Stimulated activated CD4-positive, alpha-beta T cell treated with anti-CD3 and anti-CD28 coated beads, Interleukin-1b, Interleukin-23, amount 100 ng/mL, for 1 hour (primary cell): ENCODE measurements at places on chromosomes 4 and X.

DNA sequence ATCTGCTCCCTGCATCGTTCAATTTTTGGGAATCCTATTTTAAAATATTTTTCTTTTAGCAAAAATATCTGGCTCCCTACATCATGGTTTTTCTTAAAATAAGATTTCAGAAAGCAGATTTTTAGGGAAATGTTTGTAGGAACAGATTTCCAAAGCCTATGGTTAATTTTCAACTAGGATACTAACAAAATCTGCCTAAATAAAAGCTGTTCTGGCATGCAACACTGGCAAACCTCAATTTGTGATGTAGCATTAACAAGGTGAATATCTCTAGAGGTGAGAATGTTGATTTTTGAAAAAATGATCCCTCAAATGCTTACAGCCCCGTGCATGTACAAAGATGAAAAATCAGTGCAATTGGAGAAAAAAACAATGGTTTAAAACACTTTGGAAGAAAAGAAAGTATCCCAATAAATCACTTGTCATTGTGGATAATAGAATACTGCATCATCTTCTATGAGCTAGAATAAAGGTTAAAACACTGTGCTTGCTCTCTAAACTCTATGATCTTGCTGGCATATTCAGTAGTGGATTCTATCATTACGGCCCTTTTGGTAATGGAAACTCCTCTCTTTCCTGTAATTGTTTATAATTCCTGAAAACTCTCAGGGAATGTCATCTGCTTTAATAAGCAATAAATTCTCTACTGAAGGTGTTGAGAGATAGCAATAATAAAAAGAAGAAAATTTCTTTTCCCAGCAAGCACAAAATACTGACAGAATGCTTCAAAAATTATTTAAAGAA, 97.6 kb downstream of the C4orf33 start:
- DNase-seq = no peak

DNA sequence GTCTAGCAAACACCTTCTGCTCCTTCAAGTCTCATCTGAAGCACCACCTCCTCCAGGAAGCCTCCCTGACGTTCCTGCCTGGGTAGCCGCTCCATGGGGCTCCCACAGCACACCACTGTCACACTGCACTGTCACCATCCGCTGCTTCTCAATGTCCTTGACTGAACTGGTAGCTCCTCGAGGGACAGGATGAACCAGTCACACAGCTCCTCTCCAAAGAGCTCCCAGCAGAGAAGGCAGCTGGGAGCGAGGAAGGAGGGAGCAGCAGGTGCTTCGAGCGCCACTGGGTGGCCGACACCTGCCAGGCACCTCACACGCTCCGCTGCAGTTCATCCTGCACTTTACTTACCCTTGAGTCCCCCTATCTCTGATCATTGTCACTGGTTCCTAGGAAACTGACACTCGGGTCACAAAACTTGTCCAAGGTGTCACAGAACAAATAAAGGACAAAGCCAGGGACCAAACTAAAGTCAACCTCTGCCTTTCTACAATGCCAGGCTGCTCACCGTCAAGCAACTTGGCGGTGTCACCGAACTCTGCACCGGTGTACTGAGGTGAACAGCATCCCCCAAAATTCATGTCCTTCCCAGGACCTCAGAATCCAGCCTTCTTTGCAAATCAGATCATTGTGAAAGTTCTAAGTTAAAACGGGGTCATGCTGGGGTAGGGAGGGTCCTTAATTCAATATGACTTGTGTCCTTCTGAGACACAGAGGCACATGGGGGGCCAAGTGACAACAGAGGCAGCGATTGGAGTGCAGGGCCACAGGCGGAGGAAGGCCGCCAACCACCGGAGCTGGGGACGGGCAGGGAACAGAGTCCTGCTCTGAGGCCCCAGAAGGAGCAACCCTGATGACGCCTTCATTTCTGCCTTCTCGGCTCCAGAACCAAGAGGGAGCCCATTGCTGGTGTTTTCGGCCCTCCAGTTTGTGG, 5.5 kb upstream of the S100P start:
- no peak for DNase-seq

GRCh38 chr4:176964116-176964691, 171.5 kb upstream of the VEGFC start:
- no peak for DNase-seq

GRCh38 chr4:56181140-56181953, 205.9 kb downstream of the AASDH start:
- no peak for DNase-seq

- DNase-seq = no peak
Observed at GRCh38 chr4:101127176-101127790, 220.0 kb downstream of the PPP3CA start.

- DNase-seq = no peak
Observed at GRCh38 chrX:150148749-150149672, 210.7 kb upstream of the EOLA2 start.

DNA sequence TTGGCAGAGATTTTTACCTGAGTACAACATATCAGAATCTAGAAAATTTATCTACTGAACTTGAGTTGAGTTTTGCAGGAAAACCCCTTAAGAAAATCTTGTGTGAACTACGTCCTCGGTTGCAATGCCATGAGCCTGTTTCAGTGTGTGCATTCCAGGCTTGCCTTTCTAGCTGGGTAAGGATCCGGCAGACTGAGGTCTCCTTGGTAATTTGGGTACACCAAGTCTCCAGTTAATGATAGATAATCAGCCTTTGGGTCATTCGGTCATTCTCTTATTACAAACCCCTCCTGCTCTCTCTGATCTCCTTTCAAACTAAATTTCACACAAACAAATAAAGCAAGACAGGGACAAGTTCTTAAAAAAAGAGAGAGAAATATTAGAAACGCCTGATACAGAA, 5.9 kb upstream of the HAND2 start:
- no peak for DNase-seq

DNA sequence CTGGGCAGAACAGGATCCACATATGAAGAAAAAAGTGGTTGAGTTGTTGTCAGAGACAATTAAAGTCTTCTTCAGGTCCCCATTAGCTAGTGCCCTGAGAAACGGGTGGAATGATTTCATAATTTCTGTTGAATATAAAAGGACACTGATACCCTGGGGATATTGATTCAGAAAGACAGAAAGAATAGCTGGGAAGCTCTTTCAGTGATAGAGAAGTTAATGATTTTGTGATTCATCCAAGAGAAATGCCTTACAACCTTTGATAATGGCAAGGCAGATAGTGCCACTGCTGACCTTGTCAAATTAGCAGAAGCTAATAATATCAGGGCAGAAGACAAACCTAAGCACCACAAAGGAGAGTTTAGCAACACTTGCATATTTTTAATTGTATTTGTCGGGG, 37.9 kb downstream of the UNC5C start:
- no peak for DNase-seq

- DNase-seq = no peak
Observed at GRCh38 chr4:111650674-111651086, 494.6 kb upstream of the FAM241A start.

- no peak for DNase-seq
Observed at GRCh38 chr4:145523117-145523516, 41.5 kb downstream of the SMAD1 start.
